A549 treated with GW870086 at 1 μM for 4 hours (cell line): ENCODE measurements at places on chromosomes 6 and 20. TPM values are rescaled to one million over a fixed set of nuclear protein-coding genes. Genes with fewer than 3 reads are reported as not detected.

CST7 gene
- total RNA-seq, result 0.14 to 0.19 TPM in 2 of 5 replicates, not detected in the others

LY6G5C gene
- total RNA-seq, result 1.3 to 2.5 TPM (median 1.7 TPM) in 5 replicates

OR2B6 gene
- total RNA-seq, result 0.14 to 0.32 TPM (median 0.18 TPM) in 3 of 5 replicates, not detected in the others

MDFI gene
- total RNA-seq, result 0.40 to 0.77 TPM (median 0.57 TPM) in 5 replicates

HELZ2 gene
- 13.9 to 22.2 TPM (median 21.1 TPM) in 5 replicates for total RNA-seq

XKR7 gene
- total RNA-seq, result 0.01 TPM in 1 of 5 replicates, not detected in the others
